ENCODE measurements at places on chromosomes 7 and 10.
A peak's percentile ranks its signal among the peaks of the same experiment; 100 is the strongest.

GRCh38 chr10:130858626-130859025 lies 452.9 kb downstream of the TCERG1L start:
- DNase-seq, result no peak

DNA sequence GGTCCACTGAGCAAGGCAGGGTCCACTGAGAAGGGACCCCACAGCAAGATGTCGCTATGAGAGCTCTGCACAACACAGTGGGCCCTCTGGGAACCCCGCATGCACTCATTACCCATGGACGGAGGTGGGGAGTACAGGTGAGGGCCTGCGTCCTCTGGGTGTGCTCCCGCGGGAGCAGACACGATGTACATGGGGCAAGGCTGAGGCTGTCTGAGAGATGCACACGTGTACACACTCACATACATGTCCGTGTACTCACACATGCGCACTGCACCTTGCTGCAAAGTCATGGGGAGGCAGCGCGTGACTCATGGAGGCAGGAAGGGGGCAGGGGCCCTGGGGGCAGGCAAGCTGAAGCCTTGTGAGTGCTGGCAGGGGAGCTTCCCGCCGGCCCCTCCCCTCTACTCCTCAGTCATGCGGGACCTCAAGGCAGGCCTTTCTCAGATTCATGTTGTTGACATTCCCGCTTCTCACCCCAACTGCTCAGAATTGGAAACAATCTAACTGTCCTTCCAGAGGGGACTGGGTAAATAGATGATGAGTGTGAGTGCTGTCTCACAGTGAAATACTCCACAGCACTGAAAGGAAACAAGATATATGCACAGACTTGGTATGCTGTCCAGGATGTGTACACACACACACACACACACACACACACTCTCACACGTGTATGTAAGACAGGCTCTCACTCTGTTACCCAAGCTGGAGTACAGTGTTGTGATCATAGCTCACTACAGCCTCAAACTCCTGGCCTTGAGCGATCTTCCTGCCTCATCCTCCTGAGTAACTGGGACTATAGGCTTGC lies 40.0 kb downstream of the GOLGA7B start:
- no peak for DNase-seq

DNA sequence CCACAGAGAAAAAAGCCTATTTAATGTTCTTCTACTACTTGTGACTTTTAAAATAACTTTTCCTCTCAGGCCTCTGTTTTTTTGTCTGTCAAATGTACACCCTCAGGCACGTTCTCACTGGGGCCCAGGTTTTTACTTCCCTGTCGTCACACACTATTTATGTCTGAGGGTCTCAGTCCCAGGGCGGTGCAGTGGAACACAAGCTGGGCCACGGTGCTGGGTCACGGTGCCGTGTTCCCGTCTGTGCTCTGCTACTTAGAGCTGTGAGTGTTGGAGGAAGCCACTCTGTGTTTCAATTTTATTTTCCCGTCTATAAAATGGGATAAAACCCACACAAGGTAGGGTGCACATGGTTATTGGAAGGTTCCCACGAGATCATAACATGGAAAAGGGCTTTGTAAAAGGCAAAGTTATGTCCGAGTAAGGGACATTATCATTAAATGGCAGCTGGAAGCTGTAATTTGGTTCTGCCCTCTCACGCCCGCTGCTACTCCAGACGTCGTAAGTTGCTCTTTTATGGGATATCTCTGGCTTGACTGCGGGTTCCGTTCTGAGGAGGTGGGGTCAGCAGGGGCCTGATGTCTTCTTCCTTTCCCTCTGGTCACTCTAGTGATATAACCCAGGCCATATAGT lies 25.2 kb downstream of the ZNF775 start:
- no peak for DNase-seq

DNA sequence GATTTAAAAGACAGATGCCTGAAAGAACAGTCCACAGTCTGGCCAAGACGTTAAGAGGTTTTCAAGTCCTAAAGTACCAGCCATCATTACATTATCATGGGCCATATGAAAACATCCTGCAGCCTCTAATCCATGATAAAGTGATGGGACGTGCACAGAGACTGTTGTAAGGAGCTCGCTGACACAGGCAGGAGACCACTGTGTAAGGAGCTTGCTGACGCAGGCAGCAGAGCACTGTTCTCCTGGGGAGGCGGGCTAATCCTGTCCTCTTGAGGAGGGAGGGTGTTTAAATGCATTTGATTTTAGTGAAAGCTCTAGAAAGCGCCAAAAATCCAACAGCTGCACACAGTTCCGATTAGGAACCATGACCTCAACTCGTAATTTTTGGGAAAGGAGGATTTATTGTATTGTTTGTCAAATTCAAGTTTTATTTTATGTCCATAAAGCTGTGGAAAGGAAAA lies 16.9 kb downstream of the SVIL start:
- DNase-seq, result no peak

DNA sequence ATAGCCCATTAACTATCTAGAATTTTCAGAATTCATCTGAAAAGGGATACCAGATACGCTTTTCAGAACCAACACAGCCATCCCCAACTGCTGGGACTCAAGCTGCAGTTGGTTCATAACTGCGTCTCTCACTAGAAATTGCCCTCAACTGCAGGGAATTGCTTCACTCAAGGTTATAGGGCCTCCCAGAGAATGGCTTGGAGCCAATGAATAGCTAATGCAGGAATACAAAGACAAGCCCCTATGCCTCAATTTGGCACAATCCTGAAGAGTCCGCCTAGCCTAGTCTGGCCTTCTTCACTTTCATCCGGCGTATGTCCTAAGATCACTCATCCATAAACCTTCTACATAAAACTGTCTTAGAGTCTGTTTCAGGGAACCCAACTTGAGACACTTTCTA lies 164.0 kb downstream of the SKAP2 start:
- DNase-seq, result no peak

DNA sequence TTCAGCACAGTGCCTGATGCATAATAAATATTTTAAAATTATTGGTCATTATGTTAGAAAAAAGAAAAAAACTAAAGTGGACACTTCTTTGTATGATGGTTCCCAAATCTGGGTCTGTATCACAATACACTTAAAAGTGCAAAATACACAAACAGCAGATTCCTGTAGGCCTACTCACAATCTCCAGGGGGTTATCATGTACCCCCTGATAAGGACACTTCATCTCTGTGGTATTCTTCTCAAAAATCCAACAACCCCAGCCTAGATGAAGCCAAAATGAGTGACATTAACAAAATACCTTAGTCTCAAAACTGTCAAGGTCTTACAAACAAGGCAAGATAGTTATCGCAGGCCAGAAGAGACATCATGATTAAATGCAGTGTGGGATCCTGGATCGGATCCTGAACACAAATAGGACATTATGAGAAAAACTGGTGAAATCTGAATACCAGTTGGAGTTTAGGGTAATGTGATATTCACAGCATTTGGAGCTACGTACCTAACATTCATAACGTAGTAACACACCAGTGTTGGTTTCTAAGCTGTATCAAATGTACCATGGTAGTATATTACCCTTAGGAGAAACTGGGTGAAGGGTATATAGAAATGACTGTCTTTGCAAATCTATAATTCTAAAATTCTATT lies 45.2 kb downstream of the NSUN6 start:
- DNase-seq, result peak; percentile 19

- DNase-seq, result no peak
These were observed 62.0 kb downstream of the EPDR1 start for GRCh38 chr7:37982423-37982822.

GRCh38 chr7:150556521-150557138 lies 10.6 kb upstream of the GIMAP4 start:
- DNase-seq, result no peak

- DNase-seq, result no peak
These were observed 17.1 kb downstream of the CHST3 start for GRCh38 chr10:71981015-71981875.

DNA sequence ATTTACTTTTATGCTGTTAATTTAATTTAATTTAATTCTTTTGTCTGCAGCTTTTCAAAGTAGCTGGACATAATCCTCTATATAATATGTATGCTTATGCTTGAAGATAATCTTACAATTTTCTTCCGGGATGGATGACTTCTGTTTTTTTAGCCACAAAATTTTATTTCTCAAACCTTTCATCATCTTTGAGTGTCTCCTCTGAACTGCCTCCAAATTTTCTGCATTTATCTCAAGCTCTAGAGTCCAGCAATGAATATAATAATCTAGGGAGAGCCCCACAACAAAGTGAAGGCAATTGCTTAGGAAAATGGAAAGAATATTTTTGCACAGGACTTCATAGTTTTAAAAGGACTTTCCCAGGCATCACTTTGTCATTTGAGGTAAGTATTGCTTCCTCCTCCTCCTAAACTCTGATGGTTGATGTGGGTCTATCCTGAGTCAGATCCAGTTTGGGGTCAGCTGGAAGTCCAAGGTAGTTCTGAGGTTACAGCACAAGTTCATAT lies 53.7 kb upstream of the FAM3C start:
- no peak for DNase-seq

DNA sequence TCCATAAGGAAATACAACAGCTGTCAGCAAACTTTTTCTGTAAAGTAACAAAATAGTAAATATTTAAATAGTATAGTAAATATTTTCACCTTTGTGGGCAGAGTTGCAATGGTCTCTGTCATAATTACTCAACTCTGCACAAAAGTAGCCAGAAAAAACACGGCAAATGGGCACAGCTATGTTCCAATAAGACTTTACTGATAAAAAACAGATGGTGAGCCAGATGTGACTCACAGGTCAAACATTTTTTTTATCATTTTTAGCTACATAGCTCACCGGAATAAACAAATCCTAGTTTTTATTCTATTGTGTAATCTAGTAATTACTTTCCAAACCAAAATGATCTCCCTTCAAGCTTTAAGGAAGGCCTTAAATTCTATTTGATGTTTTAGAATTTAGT lies 55.3 kb downstream of the NCAPG2 start:
- peak; percentile 48 for DNase-seq

GRCh38 chr10:4941540-4942330 lies 21.5 kb upstream of the AKR1C1 start:
- no peak for DNase-seq

GRCh38 chr10:33112831-33113455 lies 154.9 kb upstream of the ITGB1 start:
- no peak for DNase-seq

GRCh38 chr7:25891591-25891990 lies 260.4 kb upstream of the NFE2L3 start:
- DNase-seq, result no peak

GRCh38 chr7:131096267-131096927 lies 231.3 kb upstream of the MKLN1 start:
- no peak for DNase-seq

DNA sequence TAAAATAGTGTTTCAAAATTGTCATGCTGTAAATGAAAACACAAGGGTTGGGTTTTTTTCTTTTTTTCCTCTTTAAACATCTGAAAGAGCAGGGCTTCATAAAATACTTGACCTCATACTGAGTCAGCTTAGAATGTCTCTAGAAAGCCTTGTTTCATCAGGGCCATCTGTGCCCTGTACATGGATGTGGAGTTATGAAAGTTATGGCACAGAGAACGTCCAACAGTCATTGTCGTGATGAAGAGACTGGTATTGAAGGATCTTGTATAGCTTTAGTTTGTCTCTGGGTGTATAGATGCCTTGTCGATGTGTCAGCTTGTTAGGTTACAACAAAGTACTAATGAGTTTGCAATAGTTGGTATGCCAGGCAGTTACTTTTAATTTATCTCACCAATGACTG lies 127.3 kb downstream of the FAM204A start:
- DNase-seq, result no peak

- no peak for DNase-seq
These were observed at the start of gene PTPRN2 for GRCh38 chr7:158587162-158588084. PTPRN2 (minus strand) TSS chr7:158587823.

DNA sequence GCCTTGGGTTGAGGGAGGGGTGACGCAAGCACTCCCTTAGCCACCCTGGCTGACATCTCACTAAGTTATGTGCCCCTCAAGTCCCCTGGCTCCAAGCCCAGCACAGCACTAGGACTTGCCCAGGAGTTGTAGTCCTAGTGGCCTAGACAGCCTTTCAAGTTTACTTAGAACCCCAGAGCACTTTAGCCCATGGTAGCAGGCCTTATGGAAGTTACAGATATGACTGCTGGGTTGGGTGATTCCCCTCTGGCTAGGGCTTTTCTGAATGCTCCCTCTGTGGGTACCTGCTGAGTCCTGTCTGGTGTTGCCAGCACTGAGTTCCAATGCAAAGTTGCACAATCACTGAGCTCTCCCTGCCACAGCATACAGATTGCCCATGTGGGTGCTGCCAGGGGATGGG lies 83.2 kb downstream of the AHCYL2 start:
- no peak for DNase-seq

DNA sequence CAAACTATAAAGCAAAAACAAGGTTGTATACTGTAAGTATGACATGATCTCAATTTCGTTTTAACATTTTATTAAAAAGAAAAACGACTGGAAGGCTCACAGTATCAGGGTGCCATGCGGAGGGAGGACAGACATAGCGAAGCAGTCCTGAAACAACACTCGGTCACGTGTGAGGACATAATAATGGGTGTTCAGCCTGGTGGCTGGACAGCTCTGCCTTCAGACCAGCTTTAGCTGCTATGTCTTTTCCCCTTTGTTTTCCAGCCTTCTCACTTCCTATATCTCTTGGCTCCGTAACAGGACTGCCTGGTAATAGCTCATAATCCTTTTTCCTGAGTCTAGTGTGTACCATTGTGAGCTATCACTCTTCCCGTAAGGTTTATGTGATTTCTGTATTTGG lies 18.4 kb upstream of the KLF14 start:
- no peak for DNase-seq

- no peak for DNase-seq
These were observed 20.7 kb upstream of the CFTR start for GRCh38 chr7:117458977-117459583.

DNA sequence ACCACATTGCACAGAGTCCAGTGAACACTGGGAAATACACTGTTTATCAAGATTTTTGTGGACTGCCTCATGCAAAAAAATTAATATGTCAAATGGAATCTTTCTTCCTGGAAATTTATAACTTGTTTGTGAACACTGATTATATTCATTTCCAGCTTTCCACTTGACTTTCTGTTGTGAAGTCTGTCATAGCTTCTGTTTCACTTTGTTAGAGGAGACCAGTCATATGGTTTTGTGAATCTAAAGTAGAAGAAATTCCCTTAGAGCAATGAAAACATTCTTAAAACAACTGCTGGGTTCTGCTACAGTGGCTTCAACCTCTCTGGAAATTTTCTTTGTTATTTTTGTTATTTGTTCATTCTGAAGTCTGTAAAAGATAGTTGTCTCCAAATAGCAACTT lies 349.5 kb upstream of the NFE2L3 start:
- no peak for DNase-seq

GRCh38 chr10:70584366-70584765 lies 18.2 kb downstream of the PRF1 start:
- no peak for DNase-seq

DNA sequence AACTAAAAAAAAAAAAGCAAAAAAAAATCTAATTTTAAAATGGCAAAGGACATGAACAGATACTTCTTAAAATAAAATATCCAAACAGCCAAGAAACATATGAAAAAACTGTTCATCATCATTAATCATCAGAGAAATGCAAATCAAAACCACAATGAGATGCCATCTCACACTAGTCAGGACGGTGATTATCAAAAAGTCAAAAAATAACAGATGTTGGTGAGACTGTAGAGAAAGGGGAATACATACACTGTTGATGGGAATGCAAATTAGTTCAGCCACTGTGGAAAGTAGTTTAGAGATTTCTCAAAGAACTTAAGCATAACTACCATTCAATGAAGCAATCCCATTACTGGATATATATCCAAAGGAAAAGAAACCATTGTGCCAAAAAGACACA lies 30.2 kb downstream of the COBL start:
- DNase-seq, result no peak
